ENCODE measurements at places on chromosomes 12 and 14. TPM values are rescaled to one million over a fixed set of nuclear protein-coding genes. Genes with fewer than 3 reads are reported as not detected.

The GDF3 gene
- not detected for total RNA-seq

The NTF3 gene
- total RNA-seq: not detected

The RIN3 gene
- total RNA-seq: 76.1 TPM

The OVCH1 gene
- not detected for total RNA-seq

The MMP17 gene
- total RNA-seq: not detected

The KERA gene
- total RNA-seq: not detected

The LRP1-AS gene
- not detected for total RNA-seq

The VSIG10 gene
- total RNA-seq: 14.4 TPM

The LRTM2 gene
- total RNA-seq: not detected

DNA sequence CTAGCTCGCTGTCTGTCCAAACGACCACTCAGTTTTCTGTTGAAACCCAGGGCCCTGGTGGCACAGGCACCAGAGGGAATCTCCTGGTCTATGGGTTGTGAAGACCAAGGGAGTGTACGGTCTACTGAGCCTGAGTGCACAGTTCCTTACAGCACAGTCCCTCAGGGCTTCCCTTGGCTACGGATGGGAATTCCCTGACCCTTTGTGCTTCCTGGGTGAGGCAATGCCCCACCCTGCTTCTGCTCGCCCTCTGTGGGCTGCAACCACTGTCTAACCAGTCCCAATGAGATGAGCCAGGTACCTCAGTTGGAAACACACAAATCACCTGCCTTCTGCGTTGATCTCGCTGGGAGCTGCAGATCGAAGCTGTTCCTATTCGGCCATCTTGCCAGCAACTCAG lies 22.6 kb downstream of the GPHN start:
- DNase-seq: no peak

- DNase-seq: peak; percentile 79
Observed at GRCh38 chr14:69574263-69574953, at the start of gene CCDC177. Gene CCDC177, minus strand, starts transcription at chr14:69574871. Its CDS starts 1,249 bp downstream, at chr14:69573622.

- DNase-seq: no peak
Observed at GRCh38 chr12:62898526-62898925, 36.4 kb downstream of the PPM1H start.

DNA sequence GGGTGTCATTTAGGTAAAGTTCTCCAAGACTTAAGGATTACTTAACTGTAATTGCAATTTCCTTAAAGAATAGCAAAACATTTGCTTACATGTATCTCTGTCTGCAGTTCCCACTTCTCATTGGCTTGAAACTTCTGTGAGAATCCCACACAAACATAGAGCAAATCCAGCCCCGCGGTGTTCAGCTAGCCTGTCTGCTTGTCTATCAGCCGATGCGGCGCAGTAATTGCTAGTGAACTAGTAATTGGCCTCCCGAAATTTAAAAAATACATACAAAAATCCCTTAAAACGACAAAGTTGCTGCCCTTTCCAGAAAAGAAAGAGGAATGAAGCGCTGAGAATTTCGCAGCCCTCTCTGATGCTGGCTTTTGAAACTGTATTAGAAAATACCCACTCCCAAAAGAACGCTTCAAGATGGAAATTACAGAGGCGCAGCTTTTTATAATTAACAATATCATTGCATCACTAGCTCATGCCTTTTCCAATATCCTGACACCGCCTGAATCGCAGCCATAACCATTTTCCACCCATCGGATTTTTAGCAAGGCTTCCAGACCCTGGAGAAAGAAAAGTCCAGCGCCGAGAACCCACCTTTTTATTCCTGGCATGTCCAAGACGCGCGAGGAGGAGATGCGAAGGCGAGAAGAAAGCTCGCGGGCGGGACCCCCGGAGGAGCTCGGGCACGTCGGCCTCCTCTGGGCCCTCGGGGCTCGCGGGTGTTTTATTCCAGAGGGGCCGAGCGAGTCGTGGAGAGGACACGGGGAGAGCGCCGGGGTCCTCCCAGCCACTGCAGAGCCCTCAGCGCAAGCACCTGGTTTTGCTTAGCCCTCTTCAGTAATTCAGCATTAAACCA lies 646 bp downstream of the FBLN5 start:
- no peak for DNase-seq

GRCh38 chr14:20820063-20820904 lies 17.6 kb upstream of the RNASE1 start:
- DNase-seq: no peak

GRCh38 chr12:63937378-63938316 lies 93.1 kb downstream of the SRGAP1 start:
- no peak for DNase-seq

DNA sequence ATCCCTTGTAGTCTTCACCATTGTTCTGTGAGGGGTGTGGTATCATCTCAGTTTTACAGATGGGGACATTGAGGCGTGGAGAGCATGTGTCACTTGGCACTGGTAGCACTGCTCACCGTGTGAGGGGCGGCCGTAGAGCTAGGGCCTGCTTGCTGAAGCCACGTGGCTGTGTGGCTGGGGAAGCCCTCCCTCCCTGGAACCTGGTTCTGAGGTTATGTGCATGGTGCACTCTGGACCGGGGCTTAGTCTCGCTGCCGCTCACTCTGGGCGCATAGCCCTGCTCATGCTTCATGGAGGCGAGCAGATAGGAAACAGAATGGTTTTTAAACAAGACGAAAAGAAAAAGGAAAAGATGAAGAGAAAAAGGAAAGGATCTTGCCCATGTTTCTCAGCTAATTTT lies 46.1 kb downstream of the CACNA1C start:
- DNase-seq: no peak

- no peak for DNase-seq
Observed at GRCh38 chr12:131038159-131038558, 84.5 kb downstream of the ADGRD1 start.

DNA sequence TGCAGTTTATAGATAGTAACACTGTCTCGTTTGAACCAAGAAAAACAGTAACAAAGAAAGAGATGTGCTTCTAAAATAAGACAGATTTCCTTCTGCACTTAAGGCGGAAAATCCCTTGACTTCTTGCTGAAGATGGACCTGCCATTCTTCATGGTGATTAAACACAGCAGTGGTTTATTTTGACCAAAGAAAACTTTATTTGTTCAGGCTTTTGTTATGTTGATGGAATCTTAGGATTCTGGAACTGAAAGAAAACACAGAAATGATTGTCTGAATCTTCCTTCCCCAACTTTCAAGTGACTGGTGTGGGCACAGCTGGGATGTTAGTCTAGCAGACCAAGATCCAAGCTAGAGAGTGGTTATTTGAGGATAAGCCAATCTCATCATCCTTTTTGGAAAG lies 72.2 kb downstream of the DACT1 start:
- no peak for DNase-seq

- no peak for DNase-seq
Observed at GRCh38 chr14:91205459-91205858, 39.0 kb downstream of the GPR68 start.

DNA sequence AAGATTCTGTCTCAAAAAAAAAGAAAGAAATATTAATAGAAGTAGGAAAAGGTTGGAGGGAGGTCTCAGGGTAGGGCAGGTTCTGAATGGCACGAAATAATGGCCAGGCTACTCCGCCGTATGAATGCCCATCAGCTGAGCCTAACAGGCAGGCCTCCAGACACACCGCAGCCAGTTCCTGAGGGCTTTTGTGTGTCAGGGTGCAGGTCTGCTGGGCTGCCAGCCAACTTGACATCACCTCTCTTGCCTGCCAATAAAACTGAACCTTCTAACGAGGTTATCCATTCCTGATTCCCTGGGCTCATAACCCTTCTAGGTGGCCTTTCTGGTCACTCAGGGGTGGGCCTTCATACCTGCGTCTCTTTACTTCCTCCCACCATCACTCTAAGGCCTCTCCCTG lies 3.0 kb downstream of the IFI27 start:
- DNase-seq: no peak

DNA sequence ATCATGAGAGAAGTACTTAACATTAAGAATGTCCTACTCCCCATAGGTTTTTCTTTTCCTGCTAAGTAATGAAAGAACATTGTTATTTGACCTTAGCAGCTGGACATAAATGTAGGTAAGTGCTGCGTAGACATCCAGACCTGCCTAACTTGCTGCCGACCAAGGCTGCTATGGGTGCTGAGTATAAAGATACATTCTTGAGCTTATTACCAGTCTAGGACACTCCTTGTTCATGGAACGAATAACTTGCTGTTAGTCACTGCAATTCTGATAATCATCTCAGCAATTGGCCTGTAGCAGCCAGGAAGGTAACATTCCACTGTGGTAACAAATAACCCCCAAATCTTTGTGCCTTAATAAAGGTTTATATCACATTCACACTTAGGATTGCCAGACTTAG lies 478.1 kb downstream of the VRK1 start:
- DNase-seq: no peak

DNA sequence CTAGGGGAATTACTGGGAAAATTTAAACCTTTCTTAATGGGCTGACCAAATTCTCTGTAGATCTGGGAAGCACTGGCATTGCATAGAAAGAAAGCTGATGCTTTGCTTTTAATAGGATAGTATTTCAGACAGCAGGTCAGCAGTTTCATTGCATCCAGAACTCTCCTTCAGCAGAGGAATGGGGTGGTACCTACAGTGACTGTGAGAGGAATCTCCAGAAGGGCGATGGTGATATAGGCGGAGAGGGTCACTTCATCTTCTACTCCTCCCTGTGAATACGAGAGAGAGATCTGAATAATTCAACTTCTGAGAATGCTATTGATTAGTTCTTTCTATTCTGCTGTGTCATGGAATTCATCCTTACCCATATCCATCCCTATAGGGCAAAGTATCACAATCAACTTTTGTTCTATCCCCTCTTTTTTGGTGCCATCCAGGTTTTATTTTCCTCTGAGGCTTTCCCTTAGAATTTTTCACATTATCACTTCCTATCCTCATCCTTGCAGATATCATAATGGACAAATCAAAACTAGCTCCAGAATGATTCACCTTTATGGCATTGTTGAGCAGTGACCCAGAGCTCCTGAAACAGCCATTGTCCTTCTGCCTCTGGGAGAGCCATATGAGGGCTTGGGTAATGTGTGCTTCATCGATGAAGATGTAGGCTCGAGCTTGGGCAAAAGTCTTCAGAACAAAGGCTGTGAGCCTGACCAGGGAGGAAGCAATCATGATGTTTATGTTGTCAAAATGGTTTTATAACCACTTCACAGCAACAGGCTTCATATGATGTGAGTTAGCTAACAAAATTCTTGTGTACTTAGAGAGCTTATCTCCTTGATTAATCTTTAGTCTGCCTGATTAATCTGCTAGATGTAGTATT lies 38.3 kb downstream of the A2M start:
- DNase-seq: no peak

DNA sequence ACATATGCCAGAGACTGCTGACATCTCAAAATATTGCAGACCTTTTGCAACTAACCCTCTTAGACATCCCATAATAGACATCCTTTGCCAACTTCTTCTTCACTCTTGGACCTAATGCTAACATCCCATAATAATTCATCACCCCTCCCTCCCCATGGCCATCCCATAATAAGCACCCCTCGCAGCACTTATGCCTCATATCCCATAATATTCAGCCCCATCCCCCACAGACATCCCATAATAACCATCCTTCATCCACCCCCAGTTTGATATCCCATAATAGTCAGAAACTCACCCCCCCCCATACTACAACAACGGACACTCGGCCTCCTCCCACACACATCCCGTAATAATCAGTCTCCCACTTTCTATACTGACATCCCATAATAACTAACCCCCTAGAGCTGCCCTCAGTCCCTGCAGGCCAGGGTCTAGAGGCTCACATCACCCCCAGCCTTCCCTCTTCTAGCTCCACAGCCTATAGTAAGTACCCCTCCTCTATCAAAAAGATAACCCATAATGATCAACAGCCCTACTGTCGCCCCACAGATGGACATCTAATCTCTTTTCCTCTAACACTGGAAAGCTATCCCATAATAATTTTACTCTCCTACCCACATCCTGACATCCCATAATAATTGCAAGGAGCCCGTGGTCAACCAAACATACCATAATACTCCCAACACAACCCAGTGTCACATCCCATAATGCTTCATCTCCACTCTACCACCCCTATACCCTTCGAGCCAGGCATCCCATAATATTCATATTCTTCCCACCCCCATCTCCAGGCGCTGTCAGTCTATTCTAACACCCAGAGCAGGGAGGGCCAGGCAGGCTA lies 792 bp upstream of the CHD4 start:
- peak; percentile 86 for DNase-seq

- DNase-seq: no peak
Observed at GRCh38 chr14:93712838-93713724, 75.2 kb downstream of the PRIMA1 start.

GRCh38 chr12:98291828-98292227 lies 223.6 kb upstream of the TMPO start:
- DNase-seq: no peak

DNA sequence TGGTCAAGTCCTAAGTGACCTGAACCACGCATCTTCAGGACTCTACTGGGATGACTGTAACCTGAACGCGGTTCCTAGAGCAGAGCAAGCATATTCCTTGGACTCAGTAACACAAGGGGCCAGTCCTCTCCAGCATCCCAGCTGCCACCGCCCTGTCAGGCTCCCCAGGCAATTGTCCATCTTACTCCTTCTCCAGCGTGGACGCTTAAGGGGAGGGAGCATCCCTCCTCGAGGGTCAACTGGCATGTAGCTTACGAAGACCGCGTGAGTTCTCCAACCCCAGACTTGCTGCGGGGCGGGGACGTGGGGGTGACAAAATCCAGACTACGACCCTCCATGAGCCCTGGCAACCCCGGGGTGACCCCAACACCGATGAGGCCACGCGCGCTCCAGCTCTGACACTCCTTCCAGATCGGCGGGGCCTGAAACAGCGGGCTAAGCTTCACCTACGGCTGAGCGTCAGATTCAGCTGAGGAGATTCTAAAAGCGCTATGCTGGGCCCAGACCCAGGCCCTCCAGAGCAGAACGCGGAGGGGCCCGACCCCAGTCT lies 846 bp upstream of the MTHFD1 start:
- no peak for DNase-seq

- DNase-seq: no peak
Observed at GRCh38 chr14:100673085-100673806, 53.4 kb upstream of the DLK1 start.

DNA sequence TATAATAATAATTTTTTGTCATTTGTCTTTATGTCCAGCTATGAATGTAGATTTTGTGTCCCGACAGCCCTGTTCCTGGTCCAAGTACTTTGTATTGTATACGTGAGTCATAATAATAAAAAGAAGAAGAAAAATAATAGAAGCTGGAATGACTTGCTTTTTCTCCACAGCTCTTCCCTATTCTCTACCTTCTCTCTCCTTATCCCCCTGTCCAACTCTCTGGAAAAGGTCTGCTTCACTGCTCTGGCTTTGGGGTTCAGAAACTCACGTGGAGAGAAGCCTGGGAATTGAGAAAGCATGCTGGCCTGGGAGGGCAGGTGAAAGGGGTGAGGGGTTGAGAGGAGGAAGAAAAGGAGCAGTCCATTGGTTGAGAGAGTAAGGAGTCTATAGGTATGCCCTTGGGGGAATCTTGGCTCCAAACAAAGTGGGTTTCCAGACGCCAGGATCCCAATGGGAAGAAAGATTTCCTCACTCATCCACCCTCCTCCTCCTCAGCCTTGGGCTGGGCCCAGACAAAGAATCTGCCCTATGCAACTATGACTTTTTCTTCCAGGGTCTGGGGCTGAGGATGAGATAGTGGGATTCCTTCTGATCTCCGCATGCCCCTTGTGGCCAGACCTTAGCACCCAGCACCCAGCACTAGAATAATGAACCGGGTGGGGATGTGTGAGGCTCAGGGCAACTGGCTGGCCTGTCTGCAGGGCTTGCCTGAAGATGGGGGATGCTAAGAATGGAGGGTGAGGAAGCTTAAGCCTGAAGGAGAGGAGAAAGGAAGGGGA lies 4.0 kb downstream of the HOXC8 start:
- no peak for DNase-seq

Measured in activated CD8-positive, alpha-beta memory T cell treated with anti-CD3 and anti-CD28 coated beads, Interleukin-2, amount 10 ng/mL, durations not matched to agents 7 days and 5 days (primary cell).